ENCODE measurements at places on chromosomes 4 and X.

DNA sequence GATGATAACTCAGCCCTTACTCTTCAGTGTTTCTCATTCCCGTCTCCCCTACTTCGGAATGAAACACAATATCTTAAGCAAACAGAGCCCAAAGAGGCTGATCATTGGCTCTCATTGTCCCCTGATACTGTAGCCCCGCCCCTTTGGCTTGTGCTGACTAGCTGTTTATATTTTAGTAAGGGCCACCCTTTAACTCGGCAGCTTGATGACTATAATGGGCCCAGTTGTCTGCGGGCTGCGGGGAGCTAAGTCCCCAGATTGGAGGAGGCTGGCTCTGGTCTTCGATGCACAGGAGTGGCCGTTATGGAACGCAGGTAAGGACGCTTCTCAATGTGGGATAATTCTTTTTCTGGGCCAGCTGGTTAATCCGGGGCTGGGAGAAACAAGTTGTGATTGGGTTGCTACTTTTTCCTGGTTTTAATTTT, at the start of gene TRIM2:
TRIM2 (plus strand) TSS at position 197 of the 425 bp plus-strand sequence; CDS start at position 285, 88 bp downstream.
- DNase-seq: no peak

GRCh38 chr4:2623442-2623841, 87.0 kb downstream of the FAM193A start:
- no peak for DNase-seq

- no peak for DNase-seq
These were observed 21.6 kb upstream of the WDR17 start for GRCh38 chr4:176043838-176044588.

DNA sequence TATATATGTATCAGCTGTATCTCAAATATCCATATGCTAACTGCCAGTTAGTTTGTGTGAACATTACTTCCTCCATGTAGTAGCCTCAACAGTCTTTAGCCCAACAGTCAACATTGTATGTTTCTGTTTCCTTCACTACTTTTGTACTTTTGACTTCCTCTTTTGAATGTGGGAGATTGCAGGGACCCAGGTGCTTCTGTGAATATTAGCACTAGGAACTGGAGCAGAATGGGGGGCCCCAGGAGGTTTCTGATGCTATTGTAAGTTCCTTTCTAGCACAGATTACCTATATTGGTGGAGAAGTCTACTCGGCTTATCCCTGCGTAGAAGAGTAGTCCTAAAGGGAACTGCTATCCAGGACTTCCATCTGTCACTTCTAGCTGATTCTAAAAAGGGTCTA, 2.3 kb downstream of the PLAC8 start:
- peak; percentile 93 for DNase-seq

GRCh38 chr4:95450294-95450693, 98.5 kb downstream of the UNC5C start:
- DNase-seq: no peak

GRCh38 chr4:119854364-119854763, 212.3 kb downstream of the MAD2L1 start:
- DNase-seq: no peak

DNA sequence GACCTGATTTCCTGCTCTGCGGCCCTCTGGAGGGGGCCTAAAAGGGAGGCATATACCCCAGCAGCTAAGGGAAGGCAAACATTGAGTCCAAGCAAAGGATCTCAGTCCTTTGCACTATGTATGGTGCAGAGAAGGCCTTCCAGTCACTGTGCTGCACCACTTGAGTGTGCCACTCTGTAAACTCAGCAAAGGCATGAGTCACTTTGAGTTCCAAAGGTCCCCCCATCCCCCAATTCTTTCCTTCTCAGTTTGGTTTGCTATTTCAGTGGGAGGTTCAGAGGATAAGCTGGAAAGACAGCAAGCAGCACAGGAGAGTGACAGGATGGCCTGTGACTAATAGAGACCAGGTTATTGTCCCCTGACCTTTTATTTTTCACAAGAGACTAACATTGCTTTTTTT, 131.3 kb downstream of the FHDC1 start:
- DNase-seq: no peak

- no peak for DNase-seq
These were observed 71.3 kb upstream of the SPRY1 start for GRCh38 chr4:123325241-123325681.

DNA sequence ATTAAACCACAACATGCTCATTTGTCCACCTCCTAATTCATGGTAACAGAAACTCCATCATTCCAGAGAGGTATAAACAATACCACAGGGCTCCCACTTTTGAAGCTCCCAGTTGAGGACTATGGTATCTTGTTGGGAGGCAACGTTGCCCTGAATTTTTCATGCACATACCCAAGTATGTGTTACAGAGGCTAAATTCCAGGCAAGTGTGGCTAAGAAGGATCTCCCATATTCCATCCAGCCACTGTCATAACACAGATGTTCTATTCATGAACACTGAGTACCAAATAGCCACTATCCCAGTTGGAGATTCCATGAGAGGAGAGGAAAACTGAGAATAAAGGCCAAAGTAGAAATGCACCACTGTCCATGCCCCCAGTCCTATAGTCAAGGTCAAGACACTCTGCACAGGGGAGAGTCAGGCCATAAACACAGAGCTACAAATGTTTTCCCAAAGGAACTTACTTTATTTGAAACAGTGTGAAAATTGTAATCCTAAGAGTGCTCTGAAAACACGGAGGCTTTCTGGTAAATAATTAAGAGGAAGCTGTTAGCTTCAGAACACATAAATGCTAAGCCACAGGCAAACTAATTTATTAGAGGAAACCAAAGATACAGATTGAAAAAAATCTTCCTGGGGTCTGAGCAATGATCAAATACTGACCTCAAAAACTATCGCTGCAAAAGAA, 42.4 kb upstream of the TMPRSS11B start:
- no peak for DNase-seq

GRCh38 chr4:7581477-7581876, 146.7 kb upstream of the PSAPL1 start:
- DNase-seq: no peak

DNA sequence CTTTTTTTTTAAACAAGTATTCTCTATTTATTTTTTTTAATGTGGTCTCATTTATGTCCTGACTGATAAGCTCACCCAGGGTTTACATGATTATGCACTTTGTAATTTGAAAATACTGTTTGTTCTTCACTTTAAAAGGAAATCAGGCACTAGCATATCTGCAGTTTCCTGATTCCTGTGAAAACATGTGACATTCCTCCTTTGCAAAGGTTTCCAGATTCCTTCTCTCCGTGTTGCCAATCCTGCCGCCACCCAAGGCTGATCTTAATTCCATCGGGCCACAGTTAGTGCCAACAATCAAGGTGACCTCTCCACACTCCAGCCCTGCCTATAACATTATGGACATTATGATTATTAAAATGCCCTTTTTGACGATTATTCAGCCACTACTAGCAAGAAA, 225.4 kb downstream of the PCDH7 start:
- no peak for DNase-seq

DNA sequence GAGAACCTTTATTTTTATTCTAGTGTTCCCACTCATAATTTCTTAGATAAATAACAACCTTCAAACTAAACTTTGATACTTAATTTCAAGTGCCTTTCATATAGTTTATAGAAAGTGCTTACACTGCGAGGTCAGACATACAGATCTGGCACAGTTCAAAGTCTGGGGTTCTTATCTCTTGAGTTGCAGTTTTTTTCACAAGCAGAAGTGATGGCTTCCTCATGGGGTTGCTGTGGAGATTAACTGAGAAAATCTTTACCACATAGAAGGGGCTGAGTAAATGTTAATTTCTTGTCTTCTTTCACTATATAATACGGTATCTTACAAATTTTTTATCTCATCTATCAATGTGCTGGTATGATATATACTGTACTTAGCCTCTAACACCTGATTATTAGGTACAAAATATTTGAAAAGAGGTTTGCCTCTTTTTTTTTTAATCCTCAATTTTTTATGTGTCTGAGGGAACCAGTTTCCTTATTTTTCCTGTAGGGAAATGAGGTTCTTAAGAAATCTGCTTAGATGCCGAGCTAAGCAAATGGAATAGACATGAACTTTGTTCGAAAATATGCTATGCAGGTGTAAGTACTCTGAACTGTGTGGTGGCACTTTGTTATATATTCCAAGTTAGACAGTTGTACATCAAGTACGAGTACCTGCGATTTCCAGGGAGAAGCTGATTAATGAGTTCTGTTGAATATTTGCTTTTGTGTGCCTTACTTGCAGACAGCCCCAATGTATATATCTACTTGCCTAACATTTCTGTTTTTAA, 3.3 kb downstream of the ING2 start:
- peak; percentile 68 for DNase-seq
